Activated CD4-positive, alpha-beta T cell treated with anti-CD3 and anti-CD28 coated beads for 48 hours (primary cell): ENCODE measurements at places on chromosomes 11 and 22.
A peak's percentile ranks its signal among the peaks of the same experiment; 100 is the strongest.

- no peak for DNase-seq
Observed at GRCh38 chr11:80586464-80586863, 1145.6 kb upstream of the TENM4 start.

DNA sequence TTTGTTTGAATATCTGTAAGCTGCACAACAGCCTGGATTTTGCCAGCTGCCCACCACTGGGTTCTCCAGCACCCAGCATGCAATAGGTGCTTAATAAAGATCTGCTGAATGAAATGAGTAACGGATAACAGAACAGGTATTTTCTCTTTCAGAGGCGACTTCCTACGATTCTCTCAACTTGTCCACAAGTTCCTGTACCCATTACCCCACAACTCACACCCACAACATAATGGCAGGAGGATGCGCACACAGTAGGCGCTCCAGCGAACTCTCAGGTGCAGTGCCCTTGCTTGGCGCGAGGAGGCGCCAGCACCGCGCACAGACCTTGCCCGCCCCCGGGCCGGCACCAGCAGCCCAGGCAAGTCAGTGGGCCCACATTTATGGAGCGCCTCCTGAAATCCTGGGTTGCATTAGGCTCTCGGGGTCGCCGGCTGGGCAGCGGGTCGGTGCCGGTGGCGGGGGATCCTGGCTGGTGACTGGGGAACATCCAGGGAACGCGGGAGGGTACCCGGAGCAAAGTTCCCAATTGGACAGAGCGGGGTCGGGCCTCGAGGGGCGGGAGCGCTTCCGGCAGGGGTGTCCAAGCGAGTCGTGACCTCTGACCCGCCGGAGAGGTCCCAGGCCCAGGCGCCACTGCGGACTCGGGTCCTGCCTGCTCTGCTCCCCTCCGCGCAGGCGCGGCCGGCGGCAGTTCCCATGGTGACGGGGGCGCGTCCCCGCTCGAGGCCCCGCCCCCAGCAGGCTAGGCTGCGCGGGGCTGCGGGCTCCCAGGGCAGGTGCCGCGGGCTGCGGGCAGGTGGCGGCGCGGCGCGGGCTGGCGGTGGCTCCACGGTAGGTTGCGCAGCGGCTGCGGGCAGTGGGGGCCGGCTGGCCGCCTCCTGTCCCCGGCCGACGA lies at the start of gene KIAA1671:
Gene KIAA1671 (plus strand): TSS at position 775 of the 895 bp plus-strand sequence. CDS start 75,284 bp downstream, outside the sequence.
- DNase-seq: peak; percentile 88

DNA sequence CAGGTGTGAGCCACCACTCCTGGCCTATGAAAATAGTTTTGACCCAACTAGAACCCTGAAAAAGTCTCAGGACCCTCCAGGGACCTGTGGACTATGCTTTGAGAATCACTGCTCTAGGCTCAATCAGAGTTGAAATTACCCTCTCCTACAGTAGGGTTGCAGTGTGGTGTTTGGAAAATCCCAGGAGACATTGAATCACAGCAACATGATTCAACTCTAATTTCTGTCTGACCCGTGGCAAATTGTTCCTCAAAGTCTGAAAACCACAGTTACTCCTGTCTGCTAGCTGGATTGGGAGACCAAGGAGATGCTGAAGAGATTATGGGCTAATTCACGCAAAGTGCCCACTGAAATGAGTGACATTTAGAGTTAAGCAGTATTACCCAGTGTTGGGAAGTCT lies 5.4 kb upstream of the MTMR3 start:
- DNase-seq: no peak

- no peak for DNase-seq
Observed at GRCh38 chr22:45460288-45461109, 42.2 kb upstream of the FBLN1 start.

- no peak for DNase-seq
Observed at GRCh38 chr22:29729161-29729560, 9.4 kb downstream of the CABP7 start.

- no peak for DNase-seq
Observed at GRCh38 chr11:77734890-77735289, 85.6 kb downstream of the RSF1 start.

- no peak for DNase-seq
Observed at GRCh38 chr11:93493252-93493897, 49.8 kb downstream of the SMCO4 start.

GRCh38 chr22:37484480-37485394 lies 1.4 kb downstream of the MFNG start:
- peak; percentile 87 for DNase-seq

GRCh38 chr22:41873391-41873790 lies 40.5 kb downstream of the SREBF2 start:
- peak; percentile 60 for DNase-seq

DNA sequence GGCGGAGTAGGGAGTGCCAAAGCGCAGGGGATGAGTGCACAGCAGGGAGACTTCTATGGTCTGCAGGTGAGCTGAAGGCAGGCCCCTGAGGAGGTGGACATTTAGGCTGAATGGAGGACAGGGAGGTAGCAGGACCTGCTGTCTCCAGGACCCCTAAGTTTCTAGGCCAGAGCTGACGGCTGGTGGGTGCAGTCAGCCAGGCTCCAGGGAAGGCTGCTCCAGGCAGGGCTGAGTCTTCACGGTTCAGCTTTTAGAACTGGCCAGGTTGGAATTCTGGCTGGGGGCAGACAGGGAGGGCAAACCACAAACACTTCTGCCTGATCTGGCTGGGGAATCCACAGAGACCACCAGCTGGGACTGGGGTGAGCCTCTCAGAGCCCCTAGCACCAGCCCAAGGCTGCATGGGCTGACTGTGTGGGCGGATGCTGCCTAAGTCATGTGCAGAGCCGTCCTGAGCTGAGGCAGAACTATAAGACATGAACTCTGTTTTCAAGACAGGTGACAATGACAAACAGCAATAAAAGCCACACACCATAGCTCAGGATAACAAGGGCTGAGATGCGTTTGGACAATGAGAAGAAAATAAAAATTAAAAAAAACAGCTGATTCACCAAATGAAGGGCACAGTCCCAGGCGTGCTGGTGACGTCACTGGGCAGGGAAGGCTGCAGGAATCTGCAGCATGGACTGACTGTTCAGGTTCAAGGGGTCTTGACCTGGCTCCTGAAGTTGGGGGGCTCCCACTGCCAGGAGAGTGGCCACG lies 10.4 kb upstream of the MALAT1 start:
- DNase-seq: no peak

GRCh38 chr11:81869351-81870065 lies 864.2 kb downstream of the FAM181B start:
- peak; percentile 86 for DNase-seq

GRCh38 chr22:24514241-24515026 lies 19.3 kb downstream of the UPB1 start:
- no peak for DNase-seq

DNA sequence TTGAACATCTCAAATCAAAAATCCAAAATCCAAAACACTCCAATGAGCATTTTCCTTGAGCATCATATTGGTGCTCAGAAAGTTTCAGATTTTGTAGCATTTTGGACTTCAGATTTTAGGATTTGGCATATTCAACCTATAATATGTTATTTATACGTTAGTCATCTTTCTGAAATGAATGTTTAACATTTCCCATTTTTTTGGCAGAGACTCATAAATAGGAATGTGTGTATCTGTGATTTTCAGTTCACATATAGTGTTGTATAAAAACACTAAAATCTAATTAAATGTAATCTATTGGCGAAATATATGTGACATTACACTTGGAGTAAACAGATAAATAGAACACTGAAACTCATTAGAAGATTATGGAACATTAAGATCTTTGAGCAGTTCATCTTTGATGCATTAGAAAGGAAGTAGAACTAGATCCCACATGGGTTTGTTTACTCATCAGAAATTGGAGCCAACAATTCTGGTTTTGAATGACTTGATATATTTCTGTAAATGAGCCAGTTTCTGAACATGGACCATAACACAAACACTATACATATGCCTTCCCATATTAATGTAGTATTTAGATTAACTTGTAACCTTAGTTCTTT lies 153.1 kb downstream of the UVRAG start:
- DNase-seq: no peak

DNA sequence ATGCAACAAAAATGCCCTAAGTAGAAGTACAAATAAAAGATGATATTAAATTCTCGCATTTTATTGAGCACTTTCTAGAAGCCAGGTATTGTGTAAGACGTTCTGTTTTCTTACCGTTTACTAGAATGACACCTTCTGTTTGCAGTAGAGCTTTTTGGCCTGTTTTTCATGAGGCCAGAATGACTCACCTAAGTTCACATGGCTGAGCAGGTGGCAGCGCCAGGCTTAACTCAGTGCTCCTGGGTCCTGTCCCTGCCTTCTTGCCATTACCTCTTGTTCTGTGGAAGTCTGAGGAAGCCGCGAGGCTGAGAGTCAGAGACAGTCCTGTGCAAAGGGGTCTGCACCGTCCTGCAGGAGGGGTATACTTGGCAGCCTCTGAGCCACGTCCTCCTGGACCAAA lies 113.8 kb downstream of the ATXN10 start:
- no peak for DNase-seq

- no peak for DNase-seq
Observed at GRCh38 chr11:7617032-7617431, 56.3 kb downstream of the CYB5R2 start.

DNA sequence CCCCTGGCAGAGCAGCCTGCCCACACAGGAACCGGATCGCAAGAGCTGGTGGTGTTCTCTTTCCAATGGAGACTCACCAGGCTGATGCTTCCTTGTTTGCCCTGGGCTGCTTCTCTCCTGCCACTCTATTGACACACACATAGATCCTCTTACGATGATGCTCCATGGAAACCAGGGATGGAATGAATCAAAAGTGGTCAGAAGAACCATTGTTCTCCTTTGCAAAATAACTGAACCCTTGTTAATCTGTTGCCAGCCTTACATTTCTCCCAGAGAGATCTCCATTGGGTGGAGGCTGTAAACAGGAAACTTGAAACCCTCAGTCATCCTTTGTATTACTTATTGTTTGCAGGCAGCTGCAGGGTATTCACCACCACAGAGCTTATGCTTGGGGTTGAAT lies 24.6 kb upstream of the LDLRAD3 start:
- DNase-seq: no peak

GRCh38 chr11:13111813-13112130 lies 102.7 kb downstream of the RASSF10 start:
- no peak for DNase-seq

DNA sequence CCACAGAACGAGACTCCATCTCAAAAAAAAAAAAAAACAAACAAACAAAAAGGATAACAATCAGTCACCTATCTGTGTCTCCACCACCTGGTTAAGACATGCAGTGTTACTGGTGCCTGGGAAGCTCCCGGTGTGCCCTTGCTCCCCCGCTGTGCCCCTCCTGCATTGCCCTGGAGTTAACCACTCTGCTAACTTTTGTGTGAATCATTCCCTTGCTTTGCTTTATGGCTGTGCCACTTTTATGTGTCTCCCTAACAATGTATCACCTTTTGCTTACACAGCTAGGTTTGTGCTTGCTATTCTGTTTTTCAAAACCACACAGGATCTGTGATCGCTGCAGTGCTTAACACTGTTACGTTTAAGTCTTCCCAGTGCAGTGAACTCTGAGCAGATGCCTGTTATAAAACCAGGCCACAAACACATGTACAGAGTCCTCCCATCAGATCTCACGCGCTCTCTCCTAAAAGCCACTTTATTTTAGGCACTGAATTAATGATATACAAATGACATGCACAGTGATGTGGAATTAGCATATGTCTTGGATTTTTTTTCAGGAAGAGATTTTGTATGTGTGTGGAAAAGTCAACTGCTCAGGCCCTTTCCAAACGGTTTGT lies 69.9 kb downstream of the BUD13 start:
- no peak for DNase-seq

DNA sequence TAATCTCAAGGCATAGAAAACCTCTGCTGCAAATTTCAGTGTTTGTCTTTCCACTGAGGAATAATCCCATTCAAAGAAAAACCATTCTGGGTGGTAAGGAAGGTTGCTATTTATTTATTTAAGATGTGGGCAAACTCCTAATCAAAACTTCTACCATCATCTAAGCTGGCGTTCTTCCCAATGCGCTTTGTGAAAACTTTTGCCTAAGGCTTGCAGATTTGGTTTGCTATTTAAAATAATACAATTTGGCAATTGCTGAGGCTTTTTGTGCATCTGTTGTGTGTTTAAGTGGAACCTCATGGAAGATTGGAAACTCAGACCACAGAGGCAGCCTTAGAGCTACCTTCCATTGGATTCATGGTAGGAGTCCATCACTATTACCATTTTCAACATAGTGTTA lies 309.0 kb downstream of the BLID start:
- DNase-seq: no peak

DNA sequence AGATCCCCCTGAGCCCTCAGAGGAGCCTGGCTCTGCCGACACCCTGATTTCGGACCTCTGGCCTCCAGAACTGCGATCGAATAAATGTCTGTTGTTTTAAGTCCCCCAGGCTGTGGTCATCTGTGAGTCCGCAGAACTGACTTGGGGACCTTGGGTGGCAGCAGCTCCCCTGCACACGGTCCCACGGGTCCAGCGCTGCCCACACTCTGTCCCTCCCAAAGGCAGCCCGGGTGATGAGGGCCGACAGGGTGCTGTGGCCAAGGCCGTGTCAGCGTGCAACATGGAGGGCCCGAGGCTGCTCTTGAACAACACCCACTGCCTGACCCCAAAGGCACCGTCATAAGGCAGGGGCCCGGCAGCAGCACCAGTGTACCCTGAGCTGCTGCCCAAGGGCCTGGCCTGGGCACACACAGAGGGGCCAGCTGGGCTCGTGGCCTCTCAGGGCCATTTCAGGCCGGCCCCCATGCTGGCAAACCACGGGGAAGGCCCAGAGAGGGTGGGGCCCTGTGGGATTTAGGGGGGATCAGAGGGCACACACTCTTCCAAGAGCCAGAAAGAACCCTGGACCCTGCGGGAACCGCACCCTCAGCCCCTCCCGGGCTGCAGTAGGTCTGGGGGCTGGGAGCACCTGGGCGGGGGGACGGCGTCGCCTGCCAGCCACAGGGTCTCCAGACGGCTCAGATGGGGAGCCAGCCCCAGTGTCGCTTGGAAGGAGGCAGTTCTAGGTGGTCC lies 77.1 kb upstream of the PRR5 start:
- no peak for DNase-seq

- no peak for DNase-seq
Observed at GRCh38 chr22:35615156-35615555, 2.0 kb downstream of the MB start.

DNA sequence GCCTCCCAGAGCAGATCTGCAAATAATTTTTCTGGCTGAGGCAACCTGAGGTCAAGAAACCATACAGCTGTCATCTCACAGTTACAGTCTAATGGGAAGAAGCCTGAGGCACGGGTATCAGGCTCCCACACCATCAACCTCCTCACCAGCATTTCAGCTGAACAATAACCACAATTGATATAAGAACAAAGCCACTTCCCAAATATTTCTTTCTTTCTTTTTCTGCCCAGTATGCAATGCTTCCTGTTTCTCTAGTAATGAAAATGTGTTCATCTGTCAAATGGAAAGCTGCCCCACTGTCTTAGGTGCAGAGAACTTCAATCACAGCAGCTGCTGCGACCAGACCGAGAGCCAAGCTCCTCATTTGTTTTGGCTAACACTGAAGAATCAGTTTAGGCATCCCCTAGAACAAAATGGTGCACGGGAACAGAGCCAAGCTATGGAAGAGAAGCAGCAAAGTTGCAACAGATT lies 108.4 kb downstream of the BLID start:
- DNase-seq: no peak

DNA sequence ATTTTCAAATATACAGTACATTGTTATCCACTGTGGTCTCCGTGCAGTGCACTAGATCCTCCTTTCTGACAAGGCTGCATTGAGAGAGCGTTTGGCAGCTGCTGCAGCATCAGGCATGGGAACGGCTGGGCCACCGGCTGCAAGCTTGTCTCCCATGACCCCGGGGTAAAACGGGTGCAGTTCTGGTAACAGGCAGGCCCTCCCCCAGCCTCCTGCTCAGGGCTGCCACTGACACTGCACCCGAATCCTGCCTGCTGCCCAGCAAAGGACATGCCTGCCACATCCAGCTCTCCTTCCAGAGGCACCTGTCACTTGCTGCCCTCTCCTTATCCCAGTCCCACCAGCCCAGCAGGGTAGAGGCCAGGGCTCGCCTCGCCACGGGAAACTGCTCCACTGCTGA lies 124.5 kb upstream of the TMEM45B start:
- DNase-seq: no peak
